Cortex of kidney (tissue), 1 donor: ENCODE measurements at places on chromosomes 6 and 20.

GRCh38 chr20:60800185-60800584, 451.9 kb upstream of the CDH4 start:
- DNase-seq, result no peak

- DNase-seq, result no peak
Measured at GRCh38 chr6:40286721-40287120, 300.4 kb downstream of the LRFN2 start.

GRCh38 chr6:133262804-133263203, 21.6 kb downstream of the EYA4 start:
- DNase-seq, result no peak

DNA sequence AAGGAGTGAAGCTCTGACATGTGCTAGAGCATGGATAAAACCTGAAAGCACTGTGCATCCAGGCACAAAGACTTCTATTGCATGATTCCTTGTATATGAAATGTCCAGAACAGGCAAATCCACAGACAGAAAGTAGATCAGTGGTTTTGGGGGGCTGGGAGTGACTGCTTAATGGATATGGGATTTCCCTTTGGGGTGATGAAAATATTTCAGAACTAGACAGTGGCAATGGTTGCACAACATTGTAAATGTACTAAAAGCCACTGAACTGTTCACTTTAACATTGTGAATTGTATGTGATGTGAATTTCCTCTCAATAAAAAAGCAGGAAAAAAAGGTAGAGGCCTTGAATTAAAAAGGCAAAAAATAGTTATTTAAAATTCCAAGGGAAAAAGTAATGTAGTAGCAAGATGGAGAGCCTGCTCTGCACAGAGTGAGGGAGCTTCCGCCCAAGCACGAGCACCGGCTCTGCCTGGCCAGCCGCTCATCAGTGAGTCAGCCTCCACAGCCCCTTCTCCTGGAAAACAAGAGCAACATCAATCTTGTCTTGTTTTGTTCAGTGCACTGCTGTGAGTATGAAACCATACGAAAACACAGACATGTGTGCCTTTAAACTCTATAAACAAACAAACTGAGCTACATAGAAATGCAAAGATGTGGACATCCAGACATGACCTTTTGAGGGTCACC, 74.6 kb upstream of the THBS2 start:
- no peak for DNase-seq

DNA sequence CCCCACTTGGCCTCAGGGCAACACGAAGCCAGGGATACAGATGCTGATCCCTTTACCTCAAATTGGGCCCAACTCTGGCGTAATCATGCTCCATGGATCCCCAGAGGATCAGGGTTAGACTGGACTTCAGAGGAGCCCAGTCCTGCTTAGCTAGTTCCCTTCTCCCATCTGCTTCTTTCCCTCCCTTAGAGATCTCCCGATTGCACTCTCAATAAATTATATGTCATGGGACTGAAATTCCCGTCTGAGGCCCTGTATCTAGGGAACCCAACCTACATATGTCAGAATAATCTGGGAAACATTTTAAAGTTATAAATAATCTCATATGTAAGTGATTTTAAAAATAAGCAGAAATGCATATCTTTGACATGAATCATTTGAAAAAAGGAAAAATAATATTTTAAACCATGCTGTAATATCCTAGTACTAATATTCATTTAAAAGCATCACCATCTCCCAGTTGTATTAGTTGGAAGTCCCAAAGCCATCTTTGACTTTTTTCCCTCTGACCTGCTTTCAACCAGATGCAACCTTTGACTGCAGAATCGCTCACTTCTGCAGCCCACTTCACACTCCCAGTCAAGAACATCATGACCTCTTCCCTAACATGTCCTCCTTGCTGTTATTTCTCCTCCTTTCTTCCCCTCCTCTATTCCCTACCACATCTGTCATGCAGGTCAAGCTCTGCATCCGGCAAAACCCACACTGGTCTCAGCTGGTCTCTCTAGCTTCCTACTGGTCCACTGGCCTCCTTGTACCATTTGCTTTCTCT, 393.6 kb downstream of the BTBD3 start:
- DNase-seq, result no peak
